ENCODE measurements at places on chromosomes 3 and 15.

DNA sequence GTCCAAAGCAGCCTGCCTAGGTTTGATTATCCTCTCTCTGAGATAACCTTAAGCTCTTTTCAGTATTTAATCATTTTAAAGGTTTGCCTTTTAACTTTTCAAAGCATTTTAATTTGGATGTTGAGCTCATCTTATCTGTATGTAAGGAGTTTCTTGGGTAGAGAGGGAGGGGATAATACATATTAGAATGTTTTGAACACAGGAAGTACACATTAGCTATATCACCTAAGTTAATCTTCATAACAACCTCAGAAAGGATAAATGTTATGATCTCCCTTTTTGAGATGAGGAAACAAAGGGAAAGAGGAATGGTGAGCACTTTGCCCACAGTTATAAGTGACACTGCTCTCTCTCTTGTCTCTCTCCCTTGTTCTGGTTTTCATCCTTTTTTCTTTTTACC lies 2.2 kb upstream of the CD47 start:
- DNase-seq, result no peak

GRCh38 chr3:62956411-62956810 lies 81.2 kb upstream of the CADPS start:
- DNase-seq, result no peak

DNA sequence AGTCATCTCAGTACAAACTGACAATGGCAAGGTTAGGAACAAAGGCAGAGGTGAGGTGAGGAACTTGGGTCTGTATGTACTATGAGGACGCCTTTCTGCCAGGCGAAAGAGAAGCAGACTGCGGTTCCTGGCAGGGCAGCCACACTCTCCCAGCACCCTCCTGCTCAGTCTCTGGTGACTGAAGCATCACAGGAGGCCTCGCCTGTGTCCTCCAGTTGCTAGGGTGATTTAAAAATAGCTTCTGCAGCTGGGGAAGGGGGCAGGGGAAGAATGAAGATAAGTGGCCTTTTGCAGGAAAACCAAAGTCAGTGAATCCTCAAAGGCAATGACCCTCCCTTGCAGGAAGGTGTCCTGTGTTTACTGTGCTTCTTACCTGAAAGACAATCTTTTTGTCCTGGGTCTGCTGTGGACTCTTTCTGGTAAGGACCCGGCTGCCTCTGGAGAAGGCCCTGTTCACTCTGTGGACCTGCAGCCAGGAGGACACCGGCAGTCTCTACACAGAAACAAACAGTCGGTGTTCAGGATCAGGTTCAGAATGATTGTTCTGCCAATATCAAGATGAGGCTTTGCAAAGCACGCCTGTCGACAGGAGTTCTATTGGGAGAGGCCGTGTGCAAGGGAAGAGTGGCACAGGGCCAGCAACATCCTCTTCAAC lies 65.7 kb upstream of the DGKG start:
- no peak for DNase-seq

GRCh38 chr3:112889357-112889756 lies 42.7 kb upstream of the CD200R1L start:
- DNase-seq, result no peak

DNA sequence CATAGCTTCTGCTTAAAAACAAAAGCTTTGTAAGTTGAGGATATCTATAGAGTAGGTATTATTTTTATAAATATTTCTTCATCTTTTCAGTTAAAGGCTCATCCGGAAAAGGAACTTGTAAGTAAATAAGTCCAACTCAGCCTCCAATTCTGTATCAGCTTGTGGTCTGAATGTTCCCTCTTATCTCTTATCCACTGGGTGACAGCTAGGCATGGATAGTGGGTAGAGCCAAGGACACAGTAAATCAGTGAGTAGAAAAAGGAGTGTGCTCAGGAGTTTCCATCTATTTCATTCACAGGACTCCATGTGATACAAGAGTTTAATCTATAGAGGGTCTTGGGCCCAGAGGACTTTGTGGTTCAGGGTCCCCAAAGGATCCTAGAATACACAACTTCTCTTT lies 50.9 kb downstream of the FRMD5 start:
- no peak for DNase-seq

- no peak for DNase-seq
These were observed 263.4 kb upstream of the LYSMD4 start for GRCh38 chr15:99996660-99997059.

DNA sequence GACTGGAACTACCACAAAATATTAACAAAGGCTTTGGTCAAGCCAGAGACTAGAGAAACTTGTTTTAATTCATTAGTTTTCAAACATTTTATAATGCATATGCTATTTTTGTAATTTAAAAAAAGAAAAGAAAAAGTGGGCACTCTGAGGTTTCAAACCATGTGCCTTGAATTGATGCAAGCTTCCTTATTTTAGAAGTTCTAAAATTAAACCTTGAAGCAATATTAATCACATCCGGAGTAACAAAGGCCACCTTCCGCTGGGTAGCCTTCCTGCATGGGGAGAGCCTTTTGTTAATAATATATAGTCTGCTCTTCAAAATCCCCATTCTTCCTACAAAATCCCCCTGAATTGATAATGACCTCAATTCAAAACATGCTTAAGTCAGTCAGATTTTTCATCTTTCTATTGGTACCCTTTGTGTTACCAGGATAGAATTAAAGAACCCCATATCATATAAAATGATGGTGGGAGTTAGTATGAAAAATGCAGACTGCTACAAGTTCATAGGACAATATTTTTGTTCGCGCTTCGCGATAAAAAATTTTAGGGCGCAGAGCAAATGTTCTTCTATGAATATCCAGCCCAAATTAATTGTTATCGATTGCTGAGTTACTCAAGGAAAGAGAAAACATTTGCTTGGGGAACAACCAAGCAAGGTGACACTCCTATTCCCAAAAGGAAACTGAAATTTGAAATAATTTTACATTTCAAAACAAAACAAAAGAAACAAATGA lies 30.6 kb downstream of the LDHAL6B start:
- no peak for DNase-seq

GRCh38 chr3:196778755-196779154 lies 39.1 kb downstream of the PAK2 start:
- DNase-seq, result no peak

DNA sequence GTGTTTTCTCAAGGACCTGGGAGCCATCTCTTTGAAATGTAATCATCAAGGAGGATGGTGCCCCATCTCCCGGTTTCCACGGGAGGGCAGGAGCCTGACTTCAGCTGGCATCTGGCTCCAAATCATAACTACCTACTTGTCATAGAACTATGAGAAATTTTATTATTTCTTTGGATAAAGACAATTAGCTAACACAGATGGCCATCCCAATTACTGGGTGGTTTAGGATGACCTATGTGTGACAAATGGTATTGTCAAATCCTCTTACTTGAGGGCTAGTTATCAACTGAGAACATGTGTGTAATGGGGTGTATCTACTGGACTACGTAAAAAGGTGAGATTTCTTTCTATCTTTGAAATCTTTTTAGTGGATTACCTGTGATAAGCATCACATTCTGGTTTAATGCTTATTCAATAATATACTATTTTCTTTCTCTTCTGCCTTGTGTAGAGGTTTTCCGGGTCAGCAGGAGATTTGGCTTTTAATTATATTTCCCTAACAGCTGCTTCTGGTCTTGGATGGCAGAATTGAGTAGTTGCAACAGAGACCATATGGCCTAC lies 15.3 kb upstream of the PARP14 start:
- DNase-seq, result no peak

DNA sequence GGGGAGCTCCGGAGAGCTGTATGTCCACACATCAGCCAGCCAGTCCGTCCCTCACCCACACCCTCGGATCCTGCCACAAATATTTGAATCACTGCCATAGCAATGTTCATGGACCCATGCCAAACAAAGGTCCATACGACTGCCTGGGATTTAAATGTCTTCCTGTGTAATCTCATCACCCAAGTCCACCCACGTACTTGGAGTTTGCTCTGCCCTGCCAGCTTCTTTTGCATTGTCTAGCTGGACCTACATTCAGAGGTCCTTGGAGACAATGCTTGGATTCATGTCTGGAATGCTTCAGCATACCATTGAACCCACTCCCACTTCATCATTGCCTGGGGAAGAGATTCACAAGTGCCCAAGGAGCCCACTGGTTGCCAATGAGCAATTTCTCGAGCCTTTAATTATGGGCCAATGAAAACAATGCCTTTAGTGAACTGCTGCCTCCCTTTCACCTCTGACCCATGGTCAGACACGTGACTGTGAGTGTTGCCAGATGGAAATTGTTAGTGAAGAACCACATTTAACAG lies 90.4 kb upstream of the PHLDB2 start:
- no peak for DNase-seq

- no peak for DNase-seq
These were observed 325.1 kb downstream of the SUCLG2 start for GRCh38 chr3:67329358-67329757.

GRCh38 chr3:117762621-117763037 lies 1053.0 kb downstream of the TUSC7 start:
- DNase-seq, result no peak

- DNase-seq, result no peak
These were observed 11.0 kb downstream of the LIMD1 start for GRCh38 chr3:45605534-45605933.

DNA sequence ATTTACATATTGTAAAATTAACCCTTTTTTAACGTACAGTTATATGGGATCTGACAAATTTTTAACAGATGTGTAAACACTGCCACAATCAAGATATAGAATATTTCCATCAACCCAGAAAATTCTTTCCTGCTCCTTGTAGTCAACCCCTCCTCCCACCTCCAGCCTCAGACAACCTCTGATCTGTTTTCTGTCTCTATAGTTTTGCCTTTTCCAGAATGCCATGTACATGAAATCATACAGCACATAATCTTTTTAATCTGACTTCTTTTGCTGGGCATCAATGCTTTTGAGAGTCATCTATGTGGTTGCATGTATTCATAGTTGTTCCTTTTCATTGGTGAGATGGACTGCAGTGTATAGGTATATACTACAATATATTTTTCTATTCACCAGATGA lies 153.0 kb downstream of the SMAD6 start:
- no peak for DNase-seq

DNA sequence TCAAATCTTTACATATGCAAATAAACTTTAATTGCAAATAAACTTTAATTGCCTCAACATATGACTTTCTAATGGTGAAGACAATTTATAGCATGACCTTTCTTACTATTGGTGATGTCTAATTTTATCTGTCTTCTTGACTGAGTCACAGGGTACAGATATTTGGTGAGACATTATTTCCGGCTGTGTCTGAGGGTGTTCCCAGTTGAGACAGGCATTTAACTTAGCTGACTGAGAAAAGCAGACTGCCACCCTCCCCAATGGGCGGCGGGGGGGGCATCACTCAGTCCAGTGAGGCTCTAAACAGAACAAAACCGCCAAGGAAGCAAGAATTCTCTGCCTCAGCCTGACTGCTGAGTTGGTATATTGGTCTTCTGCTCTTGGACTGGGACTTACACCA lies 160.0 kb downstream of the TBL1XR1 start:
- peak; percentile 5 for DNase-seq

DNA sequence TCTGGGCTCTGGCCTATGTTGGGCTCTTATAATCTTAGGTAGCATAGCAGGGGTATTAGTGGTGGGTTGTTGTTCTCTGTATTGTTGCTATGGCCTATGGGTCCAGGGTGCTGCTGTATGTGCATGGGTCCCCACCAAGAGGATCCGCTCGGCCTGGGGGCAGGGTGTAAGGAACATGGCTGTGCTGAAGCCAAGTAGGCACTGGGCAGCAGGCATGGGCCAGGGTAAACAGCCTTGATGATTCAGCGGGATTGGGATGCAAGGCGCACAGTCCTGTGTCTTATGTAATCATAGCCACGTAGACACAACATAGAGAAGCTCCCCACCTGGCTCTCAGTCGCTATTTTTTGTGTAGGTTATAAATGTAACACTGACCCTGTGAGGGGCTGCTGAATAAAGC lies 306.9 kb downstream of the ZPLD1 start:
- no peak for DNase-seq

GRCh38 chr3:28008235-28008634 lies 233.2 kb upstream of the CMC1 start:
- DNase-seq, result no peak

DNA sequence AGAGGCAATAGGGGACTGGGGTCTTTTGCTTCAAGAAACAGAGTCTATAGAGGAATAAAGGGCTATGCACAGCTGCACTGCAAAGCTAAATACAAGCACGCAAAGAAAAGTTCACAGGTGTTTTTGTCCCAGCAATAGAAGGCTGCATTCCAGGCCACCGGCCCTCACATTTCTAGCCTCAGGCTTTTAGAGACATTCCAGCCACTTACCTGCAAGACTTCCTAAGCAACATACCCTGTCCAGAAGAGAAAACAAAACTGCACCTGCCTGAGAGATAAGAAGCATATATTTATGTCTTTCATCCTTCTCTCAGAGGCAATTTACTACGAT lies 220.5 kb downstream of the OPA1 start:
- no peak for DNase-seq

DNA sequence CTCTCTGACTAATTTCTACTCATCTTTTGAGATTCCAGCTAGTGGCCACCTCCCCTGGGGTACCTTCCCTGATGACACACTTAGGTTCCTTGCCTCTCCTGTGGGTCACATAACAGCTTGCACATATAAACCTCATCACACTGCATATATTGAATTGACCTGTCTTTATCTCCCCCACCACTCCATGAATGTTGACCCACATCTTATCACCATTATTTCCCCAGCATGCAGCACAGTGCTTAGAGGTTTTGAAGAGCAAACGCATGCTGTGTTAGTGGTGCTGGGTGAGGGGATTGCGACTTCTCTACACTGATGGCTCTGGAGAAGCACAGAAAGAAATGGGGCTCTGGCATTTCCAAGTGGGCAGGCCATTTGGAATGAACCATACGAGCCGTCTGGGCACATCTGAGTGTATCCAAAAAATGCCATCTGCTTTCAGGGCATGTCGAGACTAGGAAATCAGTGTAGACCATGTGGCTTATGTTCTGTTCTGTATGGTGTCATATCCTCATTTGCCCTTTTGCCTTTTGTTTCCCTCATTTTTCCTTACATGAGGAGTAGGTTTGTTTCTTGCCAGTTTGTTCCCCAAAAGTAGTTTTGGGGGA lies 333.2 kb upstream of the TRIM42 start:
- DNase-seq, result no peak

DNA sequence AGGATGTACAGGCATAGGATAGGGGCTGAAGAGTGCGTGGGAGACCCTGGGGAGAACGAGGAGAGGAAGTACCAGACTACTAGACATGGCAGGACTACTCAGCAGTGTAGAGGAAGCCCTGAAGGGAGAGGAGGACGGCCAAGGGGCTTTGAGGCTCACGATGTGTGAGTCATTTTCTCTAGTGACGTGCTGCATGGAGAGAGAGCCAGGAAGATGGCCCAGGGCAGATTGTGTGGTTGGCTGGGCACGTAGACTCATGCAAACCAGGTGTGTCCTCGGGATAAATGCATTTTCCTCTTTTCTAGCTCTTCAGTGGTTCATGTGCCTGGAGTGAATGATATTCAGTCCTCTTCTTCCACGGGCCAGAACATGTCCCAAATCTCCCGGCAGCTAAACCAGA lies 115.0 kb upstream of the ABHD17C start:
- DNase-seq, result no peak

DNA sequence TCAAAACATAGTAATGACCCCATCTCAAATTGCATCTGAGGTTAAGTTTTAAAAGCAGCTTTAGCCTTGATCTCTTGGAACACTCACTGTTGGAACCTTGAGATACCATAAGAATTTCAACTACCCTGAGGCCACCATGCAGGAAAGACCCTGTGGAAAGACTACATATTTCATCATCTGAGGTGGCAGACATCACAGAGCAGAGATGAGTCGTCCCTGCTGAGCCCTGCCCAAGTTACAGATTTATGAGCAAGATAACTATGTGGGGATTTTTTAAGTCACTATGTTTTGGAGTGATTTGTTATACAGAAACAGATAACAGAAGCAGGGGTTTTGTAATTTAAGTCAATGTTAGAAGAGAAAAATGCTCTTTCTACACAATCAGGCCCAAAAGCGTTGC lies 168.4 kb downstream of the STAC start:
- DNase-seq, result no peak

GRCh38 chr3:62051506-62051905 lies 321.8 kb downstream of the FEZF2 start:
- no peak for DNase-seq

Data from stimulated activated CD4-positive, alpha-beta T cell treated with anti-CD3 and anti-CD28 coated beads, TNF-alpha, amount 100 ng/mL, for 24 hours (primary cell).